Effector CD4-positive, alpha-beta T cell (primary cell): ENCODE measurements at places on chromosomes 7 and 10.

DNA sequence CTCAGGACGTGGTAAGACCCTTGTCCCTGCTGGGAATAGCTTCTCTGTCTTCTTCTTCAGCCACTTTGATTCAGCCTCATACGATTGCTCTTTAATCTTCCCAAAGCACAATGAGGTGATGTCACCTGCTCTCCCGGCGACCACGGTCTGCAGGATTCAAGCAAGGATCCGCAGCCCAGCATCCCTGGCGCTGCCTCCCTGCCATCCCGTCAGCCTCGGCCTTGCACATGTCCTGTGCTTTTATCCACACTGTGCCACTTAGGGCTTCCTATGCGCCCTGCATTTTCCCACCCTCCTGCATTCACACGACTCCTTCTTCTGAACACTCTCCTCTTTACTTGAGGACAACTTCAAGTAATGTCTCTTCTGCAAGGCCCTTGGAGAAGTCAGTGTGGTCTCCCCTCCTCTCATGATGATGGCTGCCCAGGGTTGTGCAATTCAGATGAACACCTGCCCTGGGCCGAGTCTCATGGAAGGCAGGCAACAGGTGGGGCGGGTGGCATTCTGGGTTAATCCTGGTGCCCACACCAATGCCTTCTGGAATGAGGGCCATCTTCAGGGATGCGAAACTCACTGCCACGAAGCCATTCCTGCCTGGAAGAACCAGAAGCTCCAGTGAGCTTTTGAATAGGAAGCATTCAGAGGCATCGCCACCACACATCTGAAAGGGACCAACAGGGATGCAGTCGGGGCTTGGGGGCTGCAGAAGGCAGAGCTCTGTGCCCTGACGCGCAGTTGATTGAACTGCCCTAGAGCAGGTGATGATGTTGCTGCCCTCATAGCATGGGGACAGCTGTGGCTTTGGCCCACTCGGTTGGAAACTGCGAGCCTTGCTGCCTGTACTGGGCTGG lies 287.5 kb downstream of the GLRX3 start:
- no peak for DNase-seq

GRCh38 chr7:8582728-8583127 lies 149.3 kb downstream of the NXPH1 start:
- DNase-seq, result no peak

GRCh38 chr7:37245590-37245989 lies 203.1 kb downstream of the ELMO1 start:
- DNase-seq, result no peak

DNA sequence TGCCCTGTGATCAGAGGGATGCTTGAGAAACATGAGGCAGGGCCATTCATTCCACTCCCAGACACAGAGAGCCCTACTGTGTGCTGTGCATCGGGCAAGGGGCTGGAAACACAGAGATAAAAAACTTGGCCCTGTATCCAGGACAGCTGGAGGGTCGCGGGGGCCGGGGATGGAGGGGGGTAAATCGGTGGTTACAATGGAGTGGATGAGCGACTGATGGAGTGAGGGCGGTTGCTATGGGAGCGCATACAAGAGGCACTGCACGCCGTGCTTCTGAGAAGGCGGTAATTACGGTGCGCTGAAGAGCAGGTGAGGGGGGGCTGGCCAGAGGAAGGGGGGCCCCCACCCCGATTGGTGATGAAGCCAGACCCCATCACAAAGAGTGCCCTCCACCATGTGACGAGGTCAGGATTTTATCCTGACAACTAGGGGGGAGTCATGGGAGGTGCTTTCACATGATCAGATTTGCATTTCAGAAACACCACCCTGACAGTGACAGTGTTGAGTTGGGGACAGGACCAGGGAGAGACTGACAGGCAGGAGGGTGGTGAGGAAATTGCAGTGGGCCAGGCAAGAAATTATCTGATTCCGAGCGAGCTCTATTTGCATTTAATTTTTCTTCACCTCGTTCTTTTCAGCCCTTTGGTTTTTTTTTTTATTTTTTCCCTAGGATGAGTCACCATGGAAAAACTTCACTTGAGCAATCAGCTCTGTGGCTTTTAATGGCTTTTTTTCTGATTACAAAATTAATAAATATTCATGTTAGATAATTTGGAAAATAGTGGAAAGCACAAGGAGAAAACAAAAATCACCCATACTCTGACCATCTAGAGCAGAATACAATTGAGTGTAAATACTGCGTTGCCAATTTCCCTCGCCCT lies 7.8 kb downstream of the CPA5 start:
- no peak for DNase-seq

GRCh38 chr10:96995851-96996250 lies 163.8 kb downstream of the LCOR start:
- DNase-seq, result no peak

DNA sequence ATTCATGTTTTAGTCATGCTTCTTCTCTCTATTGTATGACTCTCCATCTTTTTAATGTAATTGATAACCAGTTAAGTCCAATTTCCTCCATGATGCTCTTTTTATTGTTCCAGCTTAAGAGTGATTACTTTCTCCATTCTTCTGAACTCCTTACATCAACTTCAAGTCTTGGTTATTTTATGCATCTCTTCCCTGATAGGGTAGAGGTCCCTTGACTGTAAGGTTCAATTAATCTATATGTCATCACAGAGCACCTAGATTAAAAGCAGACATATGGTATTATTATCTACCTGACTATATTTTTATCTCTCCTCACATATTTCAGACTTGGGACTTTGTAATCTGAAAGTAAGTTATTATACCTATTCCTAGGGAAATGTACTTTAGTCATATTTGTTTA lies 853.1 kb downstream of the REEP3 start:
- no peak for DNase-seq
